Memory B cell (primary cell): ENCODE measurements at places on chromosomes 3 and 15.

DNA sequence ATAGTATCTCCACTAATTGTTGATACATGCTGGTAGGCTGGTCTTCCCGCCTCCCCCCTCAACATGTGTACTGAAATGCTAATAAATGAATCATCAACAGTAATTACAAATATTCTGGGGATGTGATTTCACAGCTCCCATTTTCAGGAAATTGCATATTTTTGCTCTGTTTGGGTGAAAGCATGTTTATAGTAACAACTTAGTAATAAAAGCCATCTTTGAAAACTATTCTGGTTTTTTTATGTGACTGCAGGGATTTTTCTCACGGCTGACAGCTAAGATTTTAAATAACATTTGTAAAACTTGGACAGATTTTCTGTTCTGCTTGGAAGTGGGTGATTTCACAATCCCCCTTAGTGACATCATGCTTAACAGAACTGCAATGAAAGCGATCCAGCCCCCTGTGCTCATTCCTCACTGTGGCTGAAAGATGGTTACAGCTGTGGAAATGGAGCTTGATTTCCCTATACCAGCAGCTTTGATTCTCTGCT, 25.6 kb upstream of the FAM174B start:
- no peaks in the 10 kb centered on the region for H3K36me3 ChIP-seq
- no peak overlapping the region for H3K4me3 ChIP-seq
- peaks cover 22% of the 10 kb centered on the region for H3K27me3 ChIP-seq
- DNase-seq = no peak
- H3K27ac ChIP-seq = no peak overlapping the region
- no peaks in the 10 kb centered on the region for H3K4me1 ChIP-seq

DNA sequence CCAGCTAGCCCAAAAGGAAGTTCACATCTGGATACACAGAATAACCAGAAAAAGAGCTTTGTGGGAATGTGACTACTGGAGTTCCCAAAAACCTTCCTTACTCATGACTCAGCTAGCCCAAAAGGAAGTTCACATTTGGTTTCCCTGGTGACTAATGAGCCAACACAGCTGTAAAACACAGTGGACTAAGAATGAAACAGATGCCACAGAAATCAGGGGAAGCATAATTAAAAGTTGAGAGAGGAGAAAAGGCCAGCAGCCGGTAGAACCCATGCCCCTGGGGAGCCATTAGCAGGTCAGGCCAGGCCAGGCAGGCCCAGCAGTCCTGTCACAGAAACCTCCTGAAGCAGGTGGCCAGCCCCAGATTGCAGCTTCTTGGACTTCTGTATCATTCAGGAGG, 130.3 kb downstream of the GHSR start:
- no peak overlapping the region for H3K4me3 ChIP-seq
- no peak for DNase-seq
- no peaks in the 10 kb centered on the region for H3K27me3 ChIP-seq
- H3K4me1 ChIP-seq = peaks cover 2% of the 10 kb centered on the region
- H3K27ac ChIP-seq = no peak overlapping the region

GRCh38 chr3:183824761-183825455, 469 bp downstream of the MAP6D1 start:
- H3K27me3 ChIP-seq = no peaks in the 10 kb centered on the region
- H3K36me3 ChIP-seq = peaks cover 3% of the 10 kb centered on the region
- peaks cover 7% of the 10 kb centered on the region for H3K4me1 ChIP-seq

GRCh38 chr15:34355241-34355640, 11.8 kb downstream of the LPCAT4 start:
- H3K36me3 ChIP-seq = peaks cover 16% of the 10 kb centered on the region
- H3K27me3 ChIP-seq = no peaks in the 10 kb centered on the region
- H3K4me3 ChIP-seq = no peak overlapping the region
- no peak for DNase-seq
- H3K4me1 ChIP-seq = no peaks in the 10 kb centered on the region

DNA sequence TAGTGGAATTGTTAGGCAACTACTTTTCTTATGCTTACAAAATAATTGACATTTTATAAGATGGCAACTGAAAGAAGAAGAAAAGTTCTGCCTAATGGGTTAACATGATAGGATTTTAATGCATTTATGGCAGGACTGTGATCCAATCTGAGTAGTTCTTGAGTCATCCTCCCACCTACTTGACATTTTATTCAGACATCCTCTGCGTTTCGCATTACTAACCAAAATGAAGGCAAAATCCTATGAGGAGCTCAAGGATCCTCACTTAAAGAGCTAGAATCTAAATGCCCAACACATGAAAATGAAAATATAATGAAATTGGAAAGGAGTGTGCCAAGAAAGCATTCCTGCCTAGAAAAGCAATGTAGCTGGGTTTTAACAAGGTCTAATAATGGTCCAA, 581.1 kb upstream of the SEMA6D start:
- DNase-seq = no peak
- H3K27me3 ChIP-seq = no peaks in the 10 kb centered on the region
- no peaks in the 10 kb centered on the region for H3K4me1 ChIP-seq
- H3K4me3 ChIP-seq = no peak overlapping the region
- no peak overlapping the region for H3K27ac ChIP-seq
- H3K36me3 ChIP-seq = no peaks in the 10 kb centered on the region

DNA sequence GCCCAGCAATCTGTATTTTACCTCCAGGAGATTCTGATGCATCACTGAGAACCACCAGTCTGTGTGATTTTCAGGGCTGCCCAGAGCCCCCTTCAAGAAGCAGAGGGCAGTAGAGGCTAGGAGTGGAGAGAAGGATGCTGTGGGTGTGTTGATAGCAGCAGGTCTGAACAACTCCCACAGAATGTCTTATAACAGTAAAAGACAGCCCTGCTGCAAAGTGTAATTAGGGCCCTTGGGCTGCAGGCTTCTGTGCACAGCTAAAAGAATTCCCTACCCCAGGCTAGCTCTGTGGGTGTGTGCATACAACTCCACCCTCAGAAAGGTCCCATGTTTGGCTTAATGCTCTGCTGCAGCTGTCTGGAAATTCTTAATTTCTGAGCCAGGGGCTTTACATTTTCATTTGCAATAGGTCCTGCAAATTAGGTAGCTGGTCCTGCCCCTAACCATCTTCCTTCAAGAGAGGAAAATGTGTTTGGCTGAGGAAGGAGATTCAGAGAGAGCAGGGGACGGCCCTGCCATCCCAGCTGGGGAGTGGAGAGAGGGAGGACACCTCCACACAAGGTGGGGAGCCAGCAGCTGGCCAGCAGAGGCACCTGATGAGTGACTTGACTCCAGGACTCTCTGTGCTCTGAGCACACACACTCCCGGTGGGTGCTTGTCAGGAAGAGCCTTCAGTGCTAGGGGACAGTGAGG, 43.2 kb upstream of the RAB6B start:
- peaks cover 5% of the 10 kb centered on the region for H3K4me1 ChIP-seq
- peaks cover 7% of the 10 kb centered on the region for H3K27me3 ChIP-seq
- DNase-seq = no peak
- no peaks in the 10 kb centered on the region for H3K36me3 ChIP-seq
- H3K27ac ChIP-seq = no peak overlapping the region

GRCh38 chr15:42736793-42737528, at the start of gene CDAN1:
Gene CDAN1, minus strand, starts transcription at chr15:42737128. Its CDS starts 26 bp downstream, at chr15:42737102.
- H3K4me1 ChIP-seq = peaks cover 11% of the 10 kb centered on the region
- H3K36me3 ChIP-seq = peaks cover 6% of the 10 kb centered on the region
- H3K4me3 ChIP-seq = peak within 1 kb of the TSS; percentile 81
- peak within 1 kb of the TSS; percentile 63 for H3K27ac ChIP-seq
- DNase-seq = peak; percentile 85

DNA sequence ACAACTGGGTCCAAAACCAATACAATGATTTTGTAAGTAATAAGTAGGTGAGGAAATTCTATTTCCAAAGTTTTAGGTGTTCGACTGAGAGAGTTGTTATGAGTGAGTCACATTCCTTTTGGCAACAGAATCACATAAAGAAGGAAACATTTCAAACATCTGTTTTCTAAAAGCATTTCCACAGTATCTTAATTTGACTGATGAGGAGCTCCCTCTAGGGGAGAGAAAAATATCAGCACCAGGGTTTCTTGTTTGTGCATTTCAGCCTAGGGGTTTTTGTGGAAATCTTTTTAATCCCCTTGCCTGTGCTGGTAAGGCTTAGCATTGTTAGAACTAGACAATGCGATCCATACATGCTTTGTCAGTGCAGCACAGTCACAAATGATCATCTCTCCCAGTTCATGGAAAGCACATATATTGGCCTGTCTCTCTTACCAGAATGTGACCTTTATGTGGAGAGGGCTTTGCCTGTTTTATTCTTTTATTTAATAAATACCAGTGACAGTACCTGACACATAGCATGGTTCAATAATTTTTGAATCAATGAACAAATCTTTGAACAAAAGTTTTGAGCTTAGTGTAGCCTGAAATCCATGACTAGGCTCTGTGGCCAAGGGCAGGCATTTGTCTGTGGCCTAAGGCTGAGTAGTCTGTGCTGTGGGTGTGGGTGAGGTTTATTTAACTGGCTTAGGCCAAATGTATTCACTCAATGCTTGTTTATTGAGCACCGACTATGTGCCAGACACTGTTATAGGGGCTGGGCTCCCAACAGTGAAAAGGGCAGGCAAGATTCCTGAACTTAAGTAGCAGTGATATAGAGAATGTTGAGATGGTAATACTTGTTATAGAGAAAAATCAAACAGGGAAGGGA, 21.1 kb upstream of the IQCF6 start:
- DNase-seq = peak; percentile 29
- peaks cover 13% of the 10 kb centered on the region for H3K27me3 ChIP-seq
- H3K4me1 ChIP-seq = no peaks in the 10 kb centered on the region

DNA sequence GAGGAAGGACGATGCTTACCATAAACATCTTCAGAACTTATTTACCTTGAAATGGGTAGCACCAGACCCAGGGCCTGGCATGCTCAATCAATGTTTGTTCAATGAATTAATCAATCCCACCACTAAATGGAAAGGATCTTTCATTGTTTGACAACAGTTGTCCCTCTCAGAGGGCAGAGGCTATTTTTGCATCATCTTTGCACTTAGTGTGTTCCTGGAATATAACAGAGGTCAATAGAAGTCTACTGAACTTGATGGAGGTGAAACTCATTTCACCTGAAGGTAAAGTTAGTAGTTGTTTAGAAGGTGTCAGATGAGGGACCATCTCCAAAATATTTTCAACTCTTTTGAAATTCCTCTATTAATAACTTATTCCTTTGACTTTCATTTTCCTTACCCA, 36.9 kb upstream of the LACTB start:
- H3K27ac ChIP-seq = no peak overlapping the region
- H3K27me3 ChIP-seq = peaks cover 6% of the 10 kb centered on the region
- no peak for DNase-seq
- no peaks in the 10 kb centered on the region for H3K36me3 ChIP-seq

DNA sequence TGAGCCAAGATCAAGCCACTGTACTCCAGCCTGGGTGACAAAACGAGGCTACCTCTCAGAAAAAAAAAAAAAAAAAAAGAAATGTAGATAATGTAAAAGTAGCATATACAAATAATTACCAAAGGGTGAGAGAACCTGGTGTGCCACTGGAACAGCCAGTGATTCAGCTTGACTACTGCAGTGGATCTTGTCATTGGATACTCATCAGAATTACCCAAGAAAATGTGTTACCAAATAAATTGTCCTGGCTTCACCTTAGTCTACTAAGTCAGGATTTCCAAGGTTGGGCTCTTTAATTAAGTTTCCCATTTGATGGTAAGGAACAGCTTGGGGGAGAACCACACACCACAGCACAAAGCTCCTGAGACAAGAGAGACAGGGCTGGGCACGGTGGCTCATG, 1.5 kb downstream of the NICN1 start:
- H3K4me1 ChIP-seq = peaks cover 9% of the 10 kb centered on the region
- H3K4me3 ChIP-seq = peak overlapping the region; percentile 94
- H3K36me3 ChIP-seq = peaks cover 6% of the 10 kb centered on the region

GRCh38 chr3:68424796-68425460, 507.4 kb downstream of the TAFA4 start:
- DNase-seq = no peak
- H3K27me3 ChIP-seq = no peaks in the 10 kb centered on the region
- H3K36me3 ChIP-seq = no peaks in the 10 kb centered on the region
- no peaks in the 10 kb centered on the region for H3K4me1 ChIP-seq
- H3K27ac ChIP-seq = no peak overlapping the region

DNA sequence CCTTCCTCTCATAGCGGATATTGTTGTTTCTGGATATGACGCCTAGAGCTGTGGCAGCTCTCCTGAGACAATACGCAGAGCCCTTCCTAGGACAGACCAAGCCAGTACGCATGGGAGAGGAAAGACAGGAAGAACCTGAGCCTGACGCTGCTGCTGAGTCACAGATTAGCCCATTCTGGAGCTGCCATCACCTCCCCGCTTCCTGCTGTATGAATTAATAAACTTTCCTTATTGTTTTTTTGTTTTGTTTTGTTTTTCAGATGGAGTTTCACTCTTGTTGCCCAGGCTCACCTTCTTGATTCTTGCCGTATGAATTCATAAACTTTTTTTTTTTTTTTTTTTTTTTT, 67.0 kb downstream of the PPCDC start:
- no peak for DNase-seq
- H3K4me1 ChIP-seq = peaks cover 2% of the 10 kb centered on the region
- no peak overlapping the region for H3K4me3 ChIP-seq
- H3K27ac ChIP-seq = no peak overlapping the region
- H3K27me3 ChIP-seq = peaks cover 4% of the 10 kb centered on the region

GRCh38 chr3:127776347-127776746, 46.0 kb downstream of the MGLL start:
- DNase-seq = no peak
- no peaks in the 10 kb centered on the region for H3K27me3 ChIP-seq
- no peaks in the 10 kb centered on the region for H3K36me3 ChIP-seq
- H3K4me3 ChIP-seq = no peak overlapping the region

- H3K27ac ChIP-seq = no peak overlapping the region
- no peaks in the 10 kb centered on the region for H3K27me3 ChIP-seq
- H3K4me3 ChIP-seq = no peak overlapping the region
Observed at GRCh38 chr3:131972091-131972490, 62.7 kb downstream of the CPNE4 start.

- H3K27me3 ChIP-seq = peaks cover 11% of the 10 kb centered on the region
- no peak overlapping the region for H3K4me3 ChIP-seq
- peaks cover 3% of the 10 kb centered on the region for H3K4me1 ChIP-seq
- no peaks in the 10 kb centered on the region for H3K36me3 ChIP-seq
Observed at GRCh38 chr15:70156671-70157271, 59.1 kb upstream of the TLE3 start.

- DNase-seq = no peak
- H3K36me3 ChIP-seq = no peaks in the 10 kb centered on the region
- H3K27me3 ChIP-seq = no peaks in the 10 kb centered on the region
- H3K4me1 ChIP-seq = peaks cover 17% of the 10 kb centered on the region
Observed at GRCh38 chr3:196440041-196440537, 7.9 kb upstream of the UBXN7 start.

GRCh38 chr3:59519094-59519493, 469.3 kb upstream of the CFAP20DC start:
- H3K4me3 ChIP-seq = no peak overlapping the region
- no peak for DNase-seq
- no peaks in the 10 kb centered on the region for H3K4me1 ChIP-seq

DNA sequence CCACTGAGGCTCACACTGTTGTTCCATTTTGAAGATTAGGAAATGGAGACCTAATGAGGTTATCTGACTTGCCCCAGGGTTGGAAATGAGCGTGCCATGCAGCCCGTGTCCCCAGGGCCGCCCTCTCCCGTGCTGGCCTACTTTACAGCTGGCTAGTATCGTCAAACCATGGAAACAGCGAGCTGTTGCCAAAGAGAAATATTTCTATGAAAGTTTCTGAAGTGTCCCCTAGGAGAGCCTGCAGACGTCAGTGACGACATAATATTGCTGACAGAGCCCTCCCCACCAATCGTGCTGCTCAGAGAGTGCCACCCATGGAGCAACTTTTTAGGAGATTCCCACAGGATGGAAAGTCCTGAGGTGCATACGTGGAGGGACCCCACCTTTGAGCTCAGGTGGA, 11.2 kb upstream of the FAM174B start:
- no peak overlapping the region for H3K4me3 ChIP-seq
- DNase-seq = no peak
- H3K36me3 ChIP-seq = peaks cover 1% of the 10 kb centered on the region
